Activated CD4-positive, alpha-beta T cell treated with anti-CD3 and anti-CD28 coated beads, Interleukin-2, amount 50 U/mL, for 4 hours (primary cell): ENCODE measurements at places on chromosomes 7 and 10.

GRCh38 chr7:135998081-135998480, 20.9 kb upstream of the MTPN start:
- no peak for DNase-seq

DNA sequence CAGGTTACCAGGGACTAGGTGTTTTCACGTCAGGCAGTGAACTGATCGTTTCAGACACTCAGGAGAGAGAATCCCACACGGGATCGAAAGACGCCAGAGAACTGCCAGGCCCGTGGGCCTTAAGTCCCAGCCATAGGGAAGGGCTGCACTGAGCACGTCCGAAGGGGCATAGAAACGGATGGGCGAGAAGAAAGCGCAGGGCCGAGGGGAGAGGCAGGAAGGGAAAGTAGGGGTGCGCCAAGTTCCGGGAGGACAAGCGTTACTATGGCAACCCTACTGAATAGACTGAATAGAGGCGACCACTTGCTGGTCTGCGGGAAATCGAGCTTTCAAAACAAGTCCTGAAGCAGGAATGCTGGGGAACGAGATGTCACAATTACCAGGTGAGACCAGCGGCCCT, 421.3 kb upstream of the NUPR2 start:
- DNase-seq = no peak

GRCh38 chr7:19754521-19755116, 18.8 kb downstream of the TMEM196 start:
- no peak for DNase-seq

GRCh38 chr10:58209669-58210068, 58.0 kb downstream of the IPMK start:
- DNase-seq = no peak

DNA sequence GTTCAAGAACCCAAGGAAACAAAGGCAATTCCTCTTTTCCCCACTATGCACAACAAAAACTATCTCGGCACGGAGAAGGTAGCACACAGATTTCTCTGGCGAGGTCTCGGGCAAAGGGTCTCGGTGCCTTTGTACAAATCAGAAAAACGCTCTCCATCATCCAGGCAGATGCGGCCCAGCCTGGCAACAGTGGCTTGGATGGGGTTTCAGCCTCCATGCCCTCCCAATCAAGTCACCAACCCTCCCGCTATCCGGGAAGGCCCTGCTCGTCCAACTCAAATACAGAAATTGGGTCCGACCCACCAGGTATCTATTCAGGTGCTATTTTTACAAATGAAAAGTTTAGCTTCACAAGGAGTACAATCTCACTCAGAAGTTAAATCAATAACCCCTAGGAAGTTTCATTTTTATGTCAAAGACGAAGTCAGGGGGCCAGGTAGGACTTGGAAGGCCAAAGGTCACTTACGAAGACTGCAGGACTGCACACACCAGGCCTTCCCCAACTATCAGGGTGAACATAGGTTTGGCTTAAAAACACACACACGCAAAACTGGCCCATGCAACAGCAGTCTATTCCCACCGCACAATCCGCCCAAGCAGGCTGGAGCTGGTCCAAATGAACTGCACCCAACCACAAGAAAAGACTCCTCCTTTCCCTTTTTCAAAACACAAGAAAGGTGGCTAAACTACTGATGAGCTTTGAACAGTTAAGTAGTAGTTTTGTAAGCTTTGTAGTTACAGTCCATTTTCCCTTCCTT, 43.0 kb downstream of the GNA12 start:
- DNase-seq = no peak

GRCh38 chr7:126483972-126484371, 768.8 kb downstream of the GRM8 start:
- DNase-seq = no peak

- no peak for DNase-seq
Measured at GRCh38 chr10:5526691-5527331, 2.0 kb downstream of the CALML3 start.

DNA sequence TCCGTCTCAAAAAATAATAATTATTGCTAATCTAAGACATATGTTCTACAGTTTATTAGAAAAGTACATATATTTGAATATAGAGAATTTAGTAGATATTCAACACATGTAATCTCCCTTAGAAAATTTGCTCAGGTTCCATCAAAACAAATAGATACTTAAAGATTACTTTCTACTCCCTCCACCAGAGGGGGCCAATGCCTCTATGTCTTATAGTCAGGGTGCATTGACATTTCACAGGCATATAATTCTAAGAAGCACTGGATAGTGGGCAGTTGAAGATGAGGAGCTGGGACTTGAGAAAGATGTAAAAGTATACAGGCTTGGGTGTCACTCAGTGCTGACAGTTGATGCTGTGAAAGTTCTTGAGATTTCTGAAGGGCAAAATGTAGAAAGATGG, 301.6 kb upstream of the HPS1 start:
- DNase-seq = no peak

DNA sequence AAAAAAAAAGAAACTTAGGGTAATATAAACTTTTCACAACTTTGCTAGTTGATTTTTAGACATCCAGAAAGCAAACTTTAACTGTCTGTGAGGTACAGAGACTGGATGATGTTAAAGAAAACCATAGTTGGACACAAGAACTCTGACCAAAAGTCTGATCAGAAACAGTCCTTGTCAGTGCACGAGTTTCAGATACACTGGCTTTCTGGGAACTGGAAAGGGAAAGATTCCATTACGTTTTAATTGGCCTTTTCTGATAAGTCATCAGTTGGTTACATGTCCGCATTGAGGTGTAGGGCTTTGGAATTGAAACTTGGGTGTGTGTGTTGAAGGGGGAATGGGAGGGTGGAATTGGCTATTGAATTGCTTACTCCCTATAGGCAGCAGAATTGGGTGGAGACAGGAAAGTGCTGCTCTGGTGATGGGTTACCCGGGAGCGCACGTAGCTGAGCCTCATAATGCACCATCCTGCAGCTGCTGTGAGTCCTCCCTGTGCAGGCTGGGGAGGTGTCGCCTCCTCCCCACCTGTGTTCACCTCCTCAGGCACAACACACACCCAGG, 59.9 kb downstream of the DAGLB start:
- no peak for DNase-seq

- no peak for DNase-seq
Measured at GRCh38 chr10:62037890-62038608, 136.6 kb downstream of the ARID5B start.

GRCh38 chr7:158358926-158359645, 228.5 kb downstream of the PTPRN2 start:
- DNase-seq = no peak

GRCh38 chr7:98420966-98421612, 20.2 kb upstream of the BAIAP2L1 start:
- peak; percentile 53 for DNase-seq

DNA sequence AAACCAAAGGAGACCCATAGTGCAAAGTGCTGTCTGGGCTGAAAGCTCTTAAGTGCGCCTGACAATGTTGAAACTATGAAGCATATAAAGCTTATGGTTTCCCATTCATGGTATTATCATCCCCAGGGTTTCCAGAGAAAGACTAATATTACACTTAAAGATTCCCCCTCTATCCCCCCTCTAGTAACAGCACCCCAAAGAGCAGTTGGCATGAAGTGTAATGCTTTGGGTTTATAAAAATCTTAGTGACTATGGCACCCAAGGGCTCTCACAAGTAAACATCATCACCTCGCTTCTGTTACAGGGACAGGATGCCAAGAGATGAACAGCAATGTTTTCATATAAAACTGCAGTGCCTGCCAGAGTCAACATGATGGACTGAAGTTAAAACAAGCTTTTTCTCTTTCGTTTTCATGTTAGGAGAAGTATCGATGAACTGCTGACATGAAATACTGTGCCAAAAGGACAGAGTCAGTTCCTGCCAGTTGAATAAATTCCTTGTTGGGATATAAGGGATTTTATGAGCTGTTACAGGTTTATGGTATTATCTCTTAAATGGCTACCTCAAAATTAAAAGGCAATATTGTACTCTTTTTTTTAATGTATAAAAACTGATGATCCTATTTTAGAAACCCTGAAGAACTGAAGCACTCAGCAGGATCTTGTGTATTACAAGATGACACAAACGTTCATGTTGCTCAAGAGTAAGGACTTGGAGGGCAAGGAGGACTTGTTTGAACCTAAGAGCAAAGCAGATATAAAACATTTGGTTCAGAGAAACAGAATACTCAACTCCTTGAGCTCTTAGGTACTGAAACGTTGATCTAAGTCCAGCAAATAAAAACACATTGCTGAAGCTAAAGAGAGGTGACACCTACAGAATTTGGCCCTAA, 203.7 kb upstream of the IMMP2L start:
- DNase-seq = no peak

DNA sequence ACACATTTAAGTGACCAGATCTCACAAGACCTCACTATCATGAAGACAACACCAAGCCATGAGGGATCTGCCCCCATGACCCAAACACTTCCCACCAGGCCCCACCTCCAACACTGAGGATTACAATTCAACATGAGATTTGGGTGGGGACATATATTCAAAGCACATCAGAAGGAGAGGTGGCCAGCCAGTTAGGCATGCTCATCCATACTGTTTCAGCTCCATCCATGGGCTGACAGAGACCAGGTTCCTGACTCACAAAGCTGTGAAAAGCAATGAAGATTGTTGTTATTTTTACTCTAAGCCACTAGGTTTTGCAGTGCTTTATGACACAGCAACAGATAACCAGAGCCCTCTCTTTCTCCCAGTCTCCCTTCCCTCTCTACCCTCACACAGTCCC, 36.0 kb downstream of the C10orf71 start:
- no peak for DNase-seq

DNA sequence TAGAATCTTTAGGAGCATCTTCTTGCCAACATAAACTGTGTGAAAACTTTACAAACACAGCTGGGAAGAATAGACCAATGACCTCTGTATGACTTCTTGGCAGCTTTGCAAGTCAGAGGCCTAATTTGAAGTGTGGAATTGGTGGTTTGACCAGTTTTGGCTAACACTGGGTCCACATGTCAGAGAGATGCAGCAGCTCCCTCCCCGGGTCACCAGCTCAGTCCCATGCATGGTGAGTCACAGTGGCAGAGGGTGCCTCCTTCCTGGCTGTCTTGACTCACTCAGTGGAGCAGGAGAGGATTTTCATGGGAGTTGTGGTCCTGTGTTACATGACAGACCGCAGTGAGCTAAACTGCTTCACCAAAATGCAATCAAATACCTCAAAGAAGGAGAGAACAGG, 8.2 kb upstream of the STARD3NL start:
- no peak for DNase-seq

- no peak for DNase-seq
Measured at GRCh38 chr7:73699370-73700068, 16.1 kb downstream of the BUD23 start.

GRCh38 chr7:100683659-100684533, 10.2 kb downstream of the GIGYF1 start:
- no peak for DNase-seq

- DNase-seq = no peak
Measured at GRCh38 chr7:73622909-73623797, 1.2 kb downstream of the MLXIPL start.

GRCh38 chr7:117848941-117849340, 24.3 kb downstream of the CTTNBP2 start:
- DNase-seq = no peak

GRCh38 chr10:48600645-48601505, 4.0 kb downstream of the ARHGAP22 start:
- no peak for DNase-seq

DNA sequence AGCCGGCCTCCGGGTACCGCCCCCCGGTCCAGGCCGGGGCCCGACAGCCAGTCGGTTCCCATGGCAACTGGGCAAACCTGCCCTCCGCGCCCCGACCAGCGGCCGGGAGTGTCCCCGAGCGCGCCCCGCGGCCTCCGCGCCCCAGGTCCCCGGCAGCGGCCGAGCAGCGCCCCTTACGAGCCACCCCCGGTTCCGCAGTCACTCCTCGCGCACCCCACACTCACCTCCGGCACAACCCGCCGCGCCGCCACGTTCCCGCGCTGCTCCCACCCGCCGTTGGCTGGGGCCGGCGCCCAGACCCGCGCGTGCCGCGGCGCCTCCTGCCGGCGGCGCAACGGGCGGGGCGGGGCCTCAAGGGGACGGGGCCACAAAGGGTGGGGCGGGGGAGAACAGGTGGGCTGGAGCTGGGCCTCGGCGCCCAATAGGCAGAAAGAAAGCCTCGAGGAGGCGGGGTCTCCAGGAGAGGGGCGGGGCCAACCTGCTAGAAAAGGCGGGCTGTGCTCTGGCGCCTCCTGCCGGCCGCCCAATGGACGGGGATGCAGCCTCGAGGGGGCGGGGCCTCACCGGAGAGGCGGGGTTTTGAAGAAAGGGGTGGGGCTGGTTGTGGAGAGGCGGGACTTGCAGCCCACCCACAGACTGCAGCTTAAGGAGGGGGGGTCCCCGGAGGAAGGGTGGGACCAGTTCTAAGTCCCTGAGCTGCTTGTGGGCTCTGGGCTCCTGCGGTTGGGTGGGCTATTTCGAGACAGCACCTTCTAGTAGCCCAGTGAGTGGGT, at the start of gene RADIL:
Gene RADIL (minus strand): TSS at position 345 of the 773 bp plus-strand sequence. CDS start 5,577 bp downstream, outside the sequence.
- DNase-seq = peak; percentile 77

GRCh38 chr7:72785166-72785955, 42.6 kb downstream of the TYW1B start:
- DNase-seq = no peak

GRCh38 chr10:71737001-71737833, 17.6 kb upstream of the C10orf105 start:
- peak; percentile 42 for DNase-seq

GRCh38 chr7:75534727-75535307, 42.7 kb downstream of the SPDYE5 start:
- DNase-seq = no peak

- DNase-seq = no peak
Measured at GRCh38 chr10:88281592-88282347, 301.3 kb downstream of the RNLS start.

GRCh38 chr10:118305730-118306129, 36.4 kb downstream of the FAM204A start:
- DNase-seq = no peak

- DNase-seq = no peak
Measured at GRCh38 chr7:150931199-150931869, 46.8 kb downstream of the KCNH2 start.

DNA sequence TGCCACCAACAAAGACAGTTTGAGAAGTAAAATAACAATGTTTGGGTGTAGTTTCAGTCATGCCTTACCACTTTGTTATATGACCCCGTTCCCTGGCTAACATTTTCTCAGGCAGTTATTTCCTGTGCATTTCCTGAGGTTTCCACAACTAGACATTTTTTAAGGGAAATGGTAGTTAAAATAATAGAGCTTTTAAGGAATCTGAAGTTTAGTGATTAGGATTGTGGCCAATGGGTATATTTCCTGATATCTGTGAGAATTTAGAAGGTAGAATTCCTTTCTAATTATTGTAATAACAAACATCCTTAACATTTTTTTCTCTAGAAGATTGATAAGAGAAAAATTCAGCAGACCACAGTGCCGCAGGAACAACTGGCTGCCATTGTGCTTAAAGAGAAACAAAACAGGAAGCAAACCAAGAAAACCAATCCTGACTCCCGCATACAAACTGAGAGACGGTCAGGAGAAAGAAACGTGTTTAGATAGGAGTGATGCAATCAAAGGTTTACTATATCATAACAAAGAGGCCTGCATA, 193.6 kb downstream of the MBL2 start:
- no peak for DNase-seq

DNA sequence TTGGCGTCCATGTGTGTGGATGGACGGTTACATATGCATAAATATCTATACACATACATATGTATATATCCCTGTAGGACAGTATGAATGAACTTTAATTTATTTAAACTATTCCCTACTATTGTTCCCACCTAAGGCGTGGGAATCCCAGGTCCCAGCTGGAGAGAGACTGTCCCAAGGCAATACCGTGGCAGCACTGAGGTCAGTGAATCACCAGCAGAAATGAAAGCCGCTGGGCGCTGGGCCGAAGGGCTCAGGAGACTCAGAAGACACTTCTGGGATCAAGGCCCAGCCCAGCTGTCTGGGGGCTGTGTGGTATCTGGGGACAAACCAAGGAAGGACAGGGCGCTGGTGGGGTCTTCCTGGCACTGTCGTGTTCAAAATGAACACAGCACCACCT, 49.6 kb upstream of the MYL10 start:
- no peak for DNase-seq
